ENCODE measurements at places on chromosomes 2 and 18.
A peak's percentile ranks its signal among the peaks of the same experiment; 100 is the strongest.

DNA sequence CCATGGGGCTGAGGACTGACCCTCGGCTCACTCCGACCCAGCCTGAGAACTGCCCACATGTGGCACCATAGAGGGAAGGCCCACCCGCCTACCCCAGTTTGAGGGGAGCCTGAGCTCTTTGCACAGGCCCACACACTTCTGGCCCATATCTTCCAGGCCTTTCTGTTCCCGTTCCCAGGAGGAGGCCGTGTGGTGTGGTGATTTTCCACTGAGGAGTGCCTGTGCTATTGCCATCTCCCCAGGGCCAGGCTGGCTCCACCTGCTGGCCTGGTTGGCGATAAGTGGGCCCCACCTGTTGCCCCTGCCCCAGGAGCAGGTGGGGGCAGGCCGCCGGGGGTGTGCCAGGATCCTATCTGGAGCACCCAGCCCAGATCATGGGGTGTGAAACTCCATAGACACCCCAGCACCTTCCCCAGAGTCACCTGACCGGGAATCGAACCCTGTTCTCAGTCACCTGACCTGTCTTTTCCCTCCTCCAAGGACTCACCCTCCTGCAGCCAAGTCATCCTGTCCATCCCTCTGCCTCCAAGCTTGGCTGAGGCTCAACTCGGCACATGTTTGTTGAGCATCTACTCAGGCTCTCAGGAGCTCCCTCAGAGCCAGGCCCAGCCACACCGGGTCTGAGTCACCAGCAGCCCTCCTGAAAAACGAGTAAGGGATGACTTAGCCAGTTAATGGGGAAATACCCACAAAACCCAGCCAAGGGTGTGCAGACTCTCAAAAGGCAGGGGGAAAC, 120.1 kb downstream of the CYP26B1 start:
- no peak for DNase-seq

- no peak for DNase-seq
These were observed 89.0 kb downstream of the MAPRE2 start for GRCh38 chr18:35130236-35130635.

- DNase-seq, result no peak
These were observed 19.8 kb downstream of the STAT1 start for GRCh38 chr2:190994148-190994547.

DNA sequence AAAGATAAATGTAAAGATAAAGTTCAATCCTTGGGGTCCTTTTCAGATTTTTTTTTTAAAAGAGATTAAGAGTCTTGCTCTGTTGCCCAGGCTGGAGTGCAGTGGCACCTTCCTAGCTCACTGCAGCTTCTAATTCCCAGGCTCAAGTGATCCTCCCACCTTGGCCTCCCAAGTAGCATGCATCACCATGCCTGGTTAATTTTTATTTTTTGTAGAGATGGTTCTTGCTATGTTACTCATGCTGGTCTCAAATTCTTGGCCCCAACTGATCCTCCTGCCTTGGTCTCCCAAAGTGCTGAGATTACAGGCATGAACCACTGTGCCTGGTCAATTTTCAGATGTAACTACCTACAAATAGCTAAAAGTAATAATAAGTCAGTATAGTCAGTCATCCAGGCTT, 21.1 kb downstream of the NFE2L2 start:
- no peak for DNase-seq

GRCh38 chr18:23207191-23207955, 72.1 kb downstream of the CABLES1 start:
- no peak for DNase-seq

DNA sequence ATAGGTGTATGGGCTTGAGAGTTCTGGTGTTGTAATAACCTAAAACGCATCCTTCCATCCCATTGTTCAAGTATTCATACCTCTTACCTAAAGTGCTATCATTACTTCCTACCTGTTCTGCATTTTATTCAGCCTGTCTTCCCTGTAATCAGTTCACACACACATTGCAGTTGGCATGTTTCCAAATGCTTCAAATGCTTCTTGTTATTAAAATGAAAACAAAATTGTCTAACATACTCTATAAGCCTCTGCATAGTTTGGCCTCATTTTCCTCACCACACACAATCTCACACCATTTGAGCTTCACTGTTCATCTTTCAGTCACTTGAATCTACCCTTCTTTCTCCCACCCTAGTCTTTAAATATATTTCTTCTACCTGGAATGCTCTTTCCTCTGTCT, 1178.2 kb upstream of the NRXN1 start:
- no peak for DNase-seq

DNA sequence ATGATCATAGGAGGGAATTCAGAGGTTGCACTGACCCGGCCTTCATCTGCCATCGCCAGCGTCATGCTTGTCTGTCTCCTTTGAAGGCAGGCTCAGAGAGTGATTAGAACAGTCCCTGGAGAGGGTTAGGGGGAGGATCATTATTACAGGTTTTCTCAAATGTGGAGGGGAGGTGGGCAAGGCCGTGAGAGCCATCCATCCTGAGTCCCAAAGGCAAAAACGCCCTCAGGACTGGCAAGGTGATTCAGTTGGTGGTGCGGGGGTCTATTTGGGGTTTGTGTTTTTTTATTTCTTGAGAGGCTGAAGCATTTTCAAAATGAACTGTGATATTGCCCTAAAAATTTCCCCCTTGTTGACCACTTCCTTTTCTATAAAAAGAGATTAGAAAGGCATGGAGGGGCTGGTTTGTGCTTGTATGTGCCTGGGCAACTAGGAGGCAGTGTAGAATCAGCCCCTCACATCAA, 39.3 kb upstream of the GYPC start:
- no peak for DNase-seq

- no peak for DNase-seq
These were observed 174.2 kb downstream of the LOXHD1 start for GRCh38 chr18:46482831-46483230.

DNA sequence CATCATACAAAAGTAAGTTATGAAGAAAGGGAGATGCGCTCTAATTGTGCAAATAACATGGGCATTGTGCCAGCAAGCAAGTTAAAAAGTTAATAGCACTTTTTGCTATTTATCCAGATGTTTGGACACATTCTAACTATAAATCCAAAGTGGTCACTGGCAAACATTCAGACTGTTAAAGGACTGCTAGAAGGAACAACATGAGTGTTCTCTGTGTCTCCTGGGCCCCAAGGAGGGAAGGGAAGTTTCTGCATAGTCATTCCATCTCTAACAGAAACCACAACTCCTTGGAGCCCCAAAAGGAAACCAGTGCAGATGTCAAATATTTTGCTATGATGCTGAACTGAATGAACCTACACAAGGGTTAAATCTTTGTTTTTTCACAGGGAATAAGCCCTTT, 213.3 kb upstream of the HNRNPA3 start:
- no peak for DNase-seq

DNA sequence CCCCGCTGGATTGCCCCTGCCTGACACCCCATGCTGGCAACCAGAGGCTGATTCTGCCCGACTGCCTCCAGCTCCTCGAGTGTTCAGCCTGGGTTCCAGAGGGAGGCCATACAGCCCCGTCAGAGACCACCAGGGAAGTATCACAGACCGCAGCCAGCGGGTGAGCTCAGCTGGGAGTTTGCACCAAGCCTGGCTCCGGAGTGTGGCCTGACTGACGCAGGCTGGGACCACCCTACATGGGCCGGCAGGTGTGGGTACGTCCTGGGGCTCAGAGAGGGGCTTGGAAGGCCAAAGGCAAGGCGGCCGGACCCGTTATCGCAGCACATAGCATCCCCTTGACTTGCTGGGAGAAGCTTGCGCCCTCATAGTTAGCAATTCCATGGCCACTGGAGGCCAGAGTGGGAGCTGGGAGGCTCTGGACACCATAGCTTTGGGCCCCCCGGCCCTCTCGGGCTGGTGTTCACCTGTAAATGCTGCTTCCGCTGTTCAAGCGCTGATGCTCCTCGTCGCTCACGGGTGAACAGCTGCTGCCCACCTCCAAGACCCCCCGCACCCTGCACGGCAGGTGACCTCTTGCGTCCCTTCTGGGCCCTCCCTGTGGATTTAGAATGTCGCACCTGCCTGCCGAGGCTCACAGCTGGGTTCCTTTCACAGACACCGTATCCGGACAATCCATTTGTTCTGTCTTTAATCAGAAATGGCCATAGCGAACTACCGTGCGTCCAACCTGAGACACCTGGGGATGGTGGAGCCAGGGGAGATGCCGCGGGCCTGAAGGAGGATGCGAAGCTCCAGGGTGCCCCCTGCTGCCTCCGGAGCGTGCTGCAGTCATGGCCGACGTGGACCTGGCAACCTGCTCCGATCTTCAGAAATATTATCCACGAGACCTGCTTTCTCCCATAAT, 31.2 kb upstream of the SLC66A3 start:
- peak; percentile 52 for DNase-seq

DNA sequence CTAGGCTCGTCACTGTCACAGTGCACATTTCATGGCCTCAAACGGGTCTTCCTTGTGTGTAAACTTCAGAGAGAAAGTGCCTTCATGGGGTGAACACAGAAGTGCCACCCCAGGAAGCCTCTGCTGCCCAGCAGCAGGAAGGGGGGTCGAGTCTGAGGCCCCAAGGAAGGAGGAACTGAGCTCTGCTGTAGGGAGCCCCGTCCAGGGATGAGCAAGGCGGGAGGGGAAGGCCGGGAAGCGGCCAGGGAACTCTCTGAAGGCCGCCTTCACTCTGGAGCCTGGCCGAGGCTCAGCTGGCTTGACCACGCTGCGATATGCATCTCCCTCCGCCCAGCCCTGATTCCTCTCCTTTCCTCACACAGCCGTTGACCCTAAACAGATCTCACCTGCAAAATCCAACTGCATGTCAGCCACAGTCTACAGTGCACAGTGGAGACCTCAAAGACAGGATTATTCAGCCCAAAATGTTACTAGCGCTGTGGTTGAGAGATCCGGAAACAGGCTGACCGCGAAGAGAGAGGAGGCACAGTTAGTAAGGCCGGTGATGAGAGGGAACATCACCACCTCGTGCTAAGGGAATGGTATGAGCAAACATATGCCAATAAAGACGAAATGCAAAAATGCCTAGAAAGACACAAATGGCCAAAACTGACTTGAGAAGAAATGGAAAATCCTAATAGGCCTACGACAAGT, 34.2 kb upstream of the CTDP1 start:
- no peak for DNase-seq

DNA sequence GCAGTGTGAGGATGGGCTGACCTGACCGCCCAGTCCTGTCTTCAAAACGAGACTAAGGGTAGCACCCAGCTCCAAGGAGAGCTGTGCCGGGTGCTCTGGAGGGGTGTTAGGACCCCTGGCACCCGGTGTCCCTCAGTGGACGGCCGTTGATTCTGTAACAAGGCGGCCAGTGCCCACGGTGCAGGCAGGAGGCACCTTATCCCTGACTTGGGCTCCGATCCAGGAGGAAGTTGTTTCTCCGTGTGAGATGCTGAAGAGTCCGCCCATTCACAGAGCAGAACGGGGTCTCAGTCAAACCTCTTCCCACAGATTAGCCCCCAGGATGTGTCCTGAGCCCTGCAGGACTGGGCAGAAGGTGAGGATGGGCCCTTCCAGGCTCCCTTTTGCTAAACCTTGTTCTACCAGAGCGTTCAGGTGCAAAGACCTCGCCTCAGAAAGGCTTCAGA, 123.0 kb downstream of the NFATC1 start:
- no peak for DNase-seq

GRCh38 chr2:149885468-149885867, 297.9 kb upstream of the MMADHC start:
- DNase-seq, result no peak
